RCC 7860 (cell line): ENCODE measurements at places on chromosomes 3 and 15.

- DNase-seq = no peak
Measured at GRCh38 chr3:195068084-195069080, 202.6 kb downstream of the XXYLT1 start.

GRCh38 chr3:24119321-24119751 is 174.2 kb downstream of the NR1D2 start:
- peak; percentile 7 for DNase-seq

GRCh38 chr3:44125882-44126281 is 115.8 kb upstream of the TOPAZ1 start:
- DNase-seq = no peak

GRCh38 chr3:47410417-47410720 is 29.5 kb downstream of the PTPN23 start:
- DNase-seq = no peak

DNA sequence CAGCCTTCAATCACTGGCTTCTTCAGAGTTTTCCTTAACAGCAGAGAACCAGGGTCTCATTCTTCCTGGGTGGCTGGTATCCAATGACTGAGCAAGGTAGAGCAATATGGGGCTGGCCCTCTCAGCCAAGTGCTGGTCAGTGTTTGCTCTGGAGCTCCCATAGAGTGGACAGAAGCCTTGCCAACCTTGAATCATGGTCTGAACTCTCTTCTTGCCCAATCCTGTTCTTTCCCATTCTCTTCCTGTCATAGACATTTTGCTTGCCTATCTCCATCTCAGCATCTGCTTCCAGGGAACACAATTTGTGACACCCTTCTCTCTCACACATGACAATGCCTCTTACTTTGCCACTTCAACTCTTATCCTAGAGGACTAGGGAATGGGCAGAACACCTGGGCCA is 245.6 kb upstream of the PEX5L start:
- no peak for DNase-seq

GRCh38 chr3:40397129-40397528 is 10.1 kb downstream of the ENTPD3 start:
- no peak for DNase-seq

GRCh38 chr3:194537732-194538247 is 51.0 kb upstream of the ATP13A3 start:
- peak; percentile 87 for DNase-seq

GRCh38 chr3:10164546-10165393 is at the start of gene IRAK2:
IRAK2 (plus strand) TSS chr3:10164919; CDS start chr3:10164955, 36 bp downstream.
- peak; percentile 29 for DNase-seq
